ENCODE measurements at places on chromosomes 12 and 14.

DNA sequence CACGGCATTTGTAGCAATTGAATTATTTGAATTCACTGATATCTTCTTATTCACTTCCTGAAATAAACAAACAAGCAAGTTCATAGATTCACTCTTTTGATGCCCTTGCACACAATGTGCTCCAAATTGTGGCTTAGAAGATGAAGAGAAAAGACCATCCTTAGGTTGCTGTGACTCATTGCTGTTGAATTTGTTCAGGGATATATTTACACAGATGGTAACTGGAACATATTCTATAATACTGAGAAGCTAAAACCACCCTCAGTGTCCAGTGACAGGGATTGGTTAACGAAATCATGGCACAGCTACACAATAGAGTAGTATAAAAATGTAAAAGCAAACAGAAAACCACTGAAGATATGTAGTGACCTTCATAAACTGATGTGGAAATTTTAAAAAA is 3.1 kb downstream of the PRB4 start:
- no peak for DNase-seq

- peak; percentile 53 for DNase-seq
These were observed 157.4 kb upstream of the FOXG1 start for GRCh38 chr14:28608851-28609828.

GRCh38 chr12:124441443-124442194 is 125.8 kb downstream of the NCOR2 start:
- DNase-seq = no peak

DNA sequence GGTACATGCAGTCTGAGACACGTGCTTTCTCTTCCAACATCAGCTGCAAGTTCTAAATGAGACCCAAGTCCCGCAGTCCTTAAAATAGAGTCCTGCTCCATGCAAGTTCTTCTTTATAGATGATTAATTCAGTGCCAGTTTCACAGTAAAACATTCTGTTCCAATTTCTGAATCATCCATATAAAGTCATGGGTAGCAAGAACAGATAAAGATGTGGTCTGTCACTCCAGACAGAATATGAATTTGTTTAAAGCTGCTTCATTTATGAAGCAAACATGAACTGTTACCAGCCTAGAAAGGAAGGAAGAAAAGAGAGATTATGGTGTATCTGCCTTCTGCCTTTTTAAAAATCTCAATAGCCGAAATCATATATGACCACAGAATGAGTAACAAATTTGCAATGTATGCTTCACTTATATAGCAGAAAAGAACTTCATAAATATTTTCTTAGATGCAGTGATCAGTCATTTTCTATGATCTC is 83.3 kb downstream of the KITLG start:
- no peak for DNase-seq

- no peak for DNase-seq
These were observed 31.6 kb upstream of the TMEM179 start for GRCh38 chr14:104636131-104636530.

GRCh38 chr14:53668897-53669296 is 287.7 kb downstream of the BMP4 start:
- DNase-seq = no peak

- DNase-seq = no peak
These were observed 126.2 kb downstream of the GRIP1 start for GRCh38 chr12:66552716-66553115.

GRCh38 chr12:7016958-7017571 is 1.2 kb downstream of the LPCAT3 start:
- DNase-seq = no peak

DNA sequence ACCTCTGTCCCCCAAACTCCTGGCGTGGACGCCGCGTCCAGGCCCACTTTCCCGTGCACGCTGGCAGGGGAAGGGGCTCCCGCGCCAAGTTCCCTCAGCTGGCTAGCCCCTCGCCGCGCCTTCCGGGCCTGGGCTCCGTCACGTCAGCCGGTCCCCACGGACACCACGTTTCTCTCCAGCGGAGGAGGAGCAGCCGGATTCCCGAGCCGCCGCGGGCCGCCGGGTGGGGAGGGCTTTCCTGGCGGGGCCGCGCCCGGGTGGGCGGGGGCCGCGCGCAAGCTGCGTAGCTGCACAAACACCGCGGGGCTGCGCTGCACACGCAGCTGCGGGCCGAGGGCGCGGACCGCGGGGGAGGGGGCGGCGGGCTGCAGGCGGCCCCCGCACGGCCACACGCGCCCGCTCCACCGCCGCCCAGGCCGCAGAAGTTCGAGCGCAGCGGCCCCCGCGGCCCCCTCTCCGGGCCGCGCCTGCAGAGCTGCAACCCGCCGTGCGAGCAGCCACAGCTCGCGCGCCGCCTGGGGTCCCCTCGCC is 45.1 kb upstream of the PNMA1 start:
- peak; percentile 38 for DNase-seq

DNA sequence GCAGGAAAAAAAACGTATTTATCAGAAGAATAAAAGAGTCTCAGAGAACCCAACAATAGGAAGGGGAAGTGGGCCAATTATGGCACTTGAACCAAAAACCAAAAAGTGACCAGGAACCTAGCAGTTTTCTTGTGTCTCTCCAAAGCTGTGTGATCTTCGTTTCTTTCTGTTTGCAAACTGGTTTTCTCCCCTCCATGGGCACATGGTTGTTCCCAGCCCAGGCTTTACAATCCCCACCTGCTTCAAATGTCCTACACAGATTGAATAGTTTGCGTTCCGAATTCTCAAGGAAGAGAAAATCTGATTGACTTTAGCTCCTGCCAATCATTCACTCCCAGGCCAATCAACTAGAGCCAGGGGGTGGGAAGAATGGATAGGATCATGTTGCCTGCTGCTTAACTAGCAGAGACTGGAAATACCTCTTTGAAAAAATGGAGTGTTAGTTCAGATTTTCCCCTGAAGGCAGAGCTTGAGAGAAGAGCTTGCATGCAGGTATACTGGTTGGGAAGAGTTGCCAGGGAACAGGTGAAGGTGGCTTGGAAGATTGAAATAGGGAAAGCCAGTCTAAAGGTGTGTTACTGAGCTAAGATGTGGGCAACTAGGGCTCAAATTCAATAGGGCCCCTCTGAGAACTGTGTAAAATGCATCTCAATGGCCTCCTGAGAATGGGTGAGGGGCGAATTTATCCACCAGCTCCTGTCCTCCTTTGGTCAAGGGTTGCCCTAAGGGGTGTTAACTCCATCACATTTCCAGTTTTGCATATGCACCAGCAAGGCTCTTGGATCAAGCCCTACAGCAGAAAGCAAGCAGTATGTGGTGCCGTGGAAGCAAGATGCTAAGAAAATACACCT is 106.4 kb upstream of the SRRM4 start:
- DNase-seq = peak; percentile 10

- no peak for DNase-seq
These were observed 381.6 kb downstream of the FOXG1 start for GRCh38 chr14:29148221-29148620.

Measured in progenitor cell of endocrine pancreas (in vitro differentiated cells).